ENCODE measurements at places on chromosomes 5 and 9.
A peak's percentile ranks its signal among the peaks of the same experiment; 100 is the strongest.

GRCh38 chr5:178994580-178995340 lies at the start of gene GRM6:
TSS of gene GRM6 (minus strand) at chr5:178995320. CDS start at chr5:178994944, 376 bp downstream.
- DNase-seq, result no peak

DNA sequence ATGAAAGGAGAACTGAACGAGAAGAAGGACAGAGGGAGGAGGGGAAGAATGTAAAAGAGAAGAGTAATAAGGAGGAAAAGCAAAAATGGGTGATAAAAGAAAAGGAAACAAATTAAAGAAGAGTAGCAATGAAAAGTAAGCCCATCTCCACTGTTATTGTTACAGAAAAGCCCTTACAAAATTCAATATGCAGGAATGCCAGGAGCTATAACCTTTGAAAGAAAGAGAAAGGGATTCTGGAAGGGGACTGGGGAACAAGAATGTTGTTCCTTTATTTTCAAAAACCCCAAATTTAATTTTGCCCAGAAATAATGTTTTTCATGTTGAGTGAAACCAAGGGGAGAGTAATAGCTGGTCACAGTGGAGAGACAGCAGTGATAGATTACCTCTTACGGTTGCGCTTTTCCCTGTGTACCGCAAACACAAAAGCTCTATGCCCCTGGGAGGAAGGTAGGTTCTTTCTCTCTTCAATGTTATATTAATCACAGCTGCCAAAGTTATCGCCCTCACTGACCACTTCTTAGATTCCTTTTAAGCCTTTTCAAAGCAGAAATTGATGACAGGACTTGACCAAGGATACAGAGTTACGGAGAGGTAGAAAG lies 86.7 kb downstream of the BRINP1 start:
- no peak for DNase-seq

DNA sequence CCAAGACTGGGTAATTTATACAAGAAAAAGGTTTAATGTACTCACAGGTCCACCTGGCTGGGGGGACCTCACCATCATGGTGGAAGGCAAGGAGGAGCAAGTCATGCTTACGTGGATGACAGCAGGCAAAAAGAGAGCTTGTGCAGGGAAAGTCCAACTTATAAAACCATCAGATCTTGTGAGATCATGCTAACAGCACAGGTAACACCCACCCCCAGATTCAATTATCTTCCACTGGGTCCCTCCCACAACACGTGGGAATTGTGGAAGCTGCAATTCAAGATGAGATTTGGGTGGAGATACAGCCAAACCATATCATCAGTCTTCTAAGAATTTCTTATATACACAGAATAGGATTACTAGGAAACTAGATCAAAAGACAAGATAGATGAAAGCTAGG lies 555.6 kb downstream of the PRR16 start:
- DNase-seq, result no peak

- DNase-seq, result no peak
These were observed 213.3 kb downstream of the CDK5RAP2 start for GRCh38 chr9:120366644-120367019.

- DNase-seq, result no peak
These were observed 86.9 kb downstream of the NR6A1 start for GRCh38 chr9:124684169-124684568.

DNA sequence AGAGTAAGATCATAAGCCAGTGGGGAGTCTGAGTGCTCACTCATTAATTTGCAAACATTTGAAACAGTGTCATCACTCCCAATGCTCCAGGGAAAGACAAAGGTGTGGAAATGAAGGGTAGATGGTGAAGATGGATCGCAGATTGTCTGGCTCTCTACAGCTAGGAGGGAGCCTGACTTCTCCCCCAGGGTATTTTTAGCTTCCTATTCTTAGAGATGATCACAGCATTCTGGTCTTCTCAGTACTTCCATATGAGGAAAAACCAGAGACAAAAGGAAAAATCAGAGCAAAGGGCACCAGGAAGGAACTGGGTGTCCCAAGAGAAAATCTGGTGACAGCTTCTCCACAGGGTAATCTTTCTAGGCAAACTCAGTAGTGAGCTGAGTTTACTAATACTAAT lies 401.9 kb upstream of the GRIA1 start:
- DNase-seq, result no peak

- DNase-seq, result peak; percentile 33
These were observed 441.8 kb upstream of the TLE4 start for GRCh38 chr9:79129865-79130480.

- DNase-seq, result no peak
These were observed 82.6 kb upstream of the COL5A1 start for GRCh38 chr9:134559013-134559412.

DNA sequence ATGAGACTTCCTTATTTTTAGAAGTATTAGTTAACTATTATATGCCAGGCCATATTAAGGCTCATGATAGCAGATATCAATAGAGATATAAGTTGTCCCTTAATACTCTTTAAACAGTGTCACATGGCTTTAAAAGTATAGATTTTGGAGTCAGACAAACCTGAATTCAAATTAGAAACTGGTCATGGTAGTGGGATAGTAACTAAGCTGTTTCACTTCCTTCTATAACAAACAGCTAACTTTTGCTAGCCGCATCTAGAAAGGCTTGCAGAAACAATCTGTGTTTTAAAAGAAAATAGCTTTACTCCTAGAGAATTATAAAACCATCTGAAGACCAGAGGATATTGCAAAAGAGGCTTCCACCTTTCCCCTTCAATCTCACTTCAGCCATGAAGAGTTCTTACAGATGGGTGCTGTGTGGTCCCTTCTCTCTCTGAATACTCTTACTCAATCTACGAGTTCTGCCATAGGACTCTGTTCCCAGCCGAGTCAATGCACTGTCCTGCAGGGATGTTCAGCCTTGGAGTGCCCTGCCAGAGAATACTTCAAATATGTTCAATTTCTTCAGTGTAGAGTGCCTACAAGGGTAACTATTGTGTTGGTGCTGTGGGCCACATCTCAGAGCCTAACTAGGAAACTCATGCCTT lies 810.2 kb downstream of the EFNA5 start:
- DNase-seq, result no peak

DNA sequence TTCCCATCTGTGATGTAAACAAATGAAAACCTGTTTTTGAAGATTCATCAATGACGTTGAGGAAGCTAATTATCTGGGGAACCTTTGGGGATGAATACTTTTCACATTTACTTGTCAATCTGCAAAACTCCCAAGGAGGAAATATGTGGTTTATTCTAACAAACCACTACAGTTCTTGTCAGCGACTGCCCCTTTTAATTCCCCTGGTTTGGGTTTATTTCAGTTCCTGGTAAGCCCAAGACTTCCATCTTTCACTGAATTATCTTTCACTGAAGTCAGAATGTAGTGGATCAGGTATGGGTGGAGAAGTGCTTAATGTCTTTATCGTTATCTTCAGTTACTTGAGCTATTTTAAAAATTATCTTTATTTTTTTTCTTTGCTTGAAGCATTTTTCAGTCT lies 40.2 kb downstream of the TLR4 start:
- DNase-seq, result no peak

- DNase-seq, result no peak
These were observed 104.7 kb downstream of the GPR21 start for GRCh38 chr9:123138163-123138562.

GRCh38 chr5:136051486-136052220 lies 22.9 kb downstream of the TGFBI start:
- no peak for DNase-seq

DNA sequence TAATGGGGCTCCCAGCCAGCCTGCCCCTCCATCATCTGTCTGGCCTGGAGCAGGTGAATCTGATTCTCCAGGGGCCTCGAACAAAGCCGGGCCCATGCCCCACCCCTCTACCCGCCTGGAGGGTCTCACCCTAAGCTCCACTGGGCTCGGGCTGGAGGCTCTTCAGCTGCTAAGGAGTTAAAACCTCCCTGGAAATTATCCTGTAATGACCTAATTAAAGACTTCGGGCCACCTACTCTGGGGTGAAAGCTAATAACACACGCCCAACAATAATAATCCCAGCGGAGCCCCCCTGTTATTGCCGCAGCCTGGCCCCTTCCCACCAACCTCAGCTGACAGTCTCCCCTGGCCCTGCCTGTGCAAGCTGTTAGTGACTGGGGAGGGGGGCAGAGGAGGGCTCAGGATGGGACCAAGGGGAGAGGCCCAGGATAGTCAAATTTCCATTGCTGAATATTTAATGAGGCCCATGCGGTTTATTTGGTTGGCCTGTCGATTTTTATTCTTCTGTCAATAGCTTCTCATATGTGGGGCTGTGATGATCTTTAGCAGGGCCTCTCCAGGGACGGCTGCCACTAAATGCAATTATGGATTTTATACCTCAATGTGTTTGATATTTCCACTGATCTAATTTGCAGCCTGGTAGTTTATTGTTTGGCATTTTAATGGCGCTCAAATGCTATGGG lies 25.7 kb downstream of the LMX1B start:
- no peak for DNase-seq

GRCh38 chr5:107294211-107294550 lies 376.6 kb downstream of the EFNA5 start:
- DNase-seq, result no peak

DNA sequence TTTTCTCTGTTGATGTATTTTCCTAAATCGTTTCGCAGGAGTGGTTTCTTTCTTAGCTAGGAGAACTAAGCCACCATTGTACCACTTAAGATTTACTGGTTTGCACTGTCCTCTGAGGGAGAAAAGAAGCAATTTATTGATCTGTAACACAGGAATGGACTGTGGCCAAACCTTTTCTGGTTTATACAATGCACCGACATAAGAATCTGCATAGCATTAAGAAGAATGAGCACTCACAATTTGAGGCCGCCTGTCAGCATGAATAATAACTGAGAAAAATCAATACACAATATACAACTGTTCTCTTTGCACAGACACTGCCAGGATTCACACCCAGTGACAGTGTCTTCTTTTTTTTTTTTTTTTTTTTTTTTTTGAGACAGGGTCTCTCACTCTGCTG lies 168.6 kb upstream of the DMRT1 start:
- DNase-seq, result no peak

DNA sequence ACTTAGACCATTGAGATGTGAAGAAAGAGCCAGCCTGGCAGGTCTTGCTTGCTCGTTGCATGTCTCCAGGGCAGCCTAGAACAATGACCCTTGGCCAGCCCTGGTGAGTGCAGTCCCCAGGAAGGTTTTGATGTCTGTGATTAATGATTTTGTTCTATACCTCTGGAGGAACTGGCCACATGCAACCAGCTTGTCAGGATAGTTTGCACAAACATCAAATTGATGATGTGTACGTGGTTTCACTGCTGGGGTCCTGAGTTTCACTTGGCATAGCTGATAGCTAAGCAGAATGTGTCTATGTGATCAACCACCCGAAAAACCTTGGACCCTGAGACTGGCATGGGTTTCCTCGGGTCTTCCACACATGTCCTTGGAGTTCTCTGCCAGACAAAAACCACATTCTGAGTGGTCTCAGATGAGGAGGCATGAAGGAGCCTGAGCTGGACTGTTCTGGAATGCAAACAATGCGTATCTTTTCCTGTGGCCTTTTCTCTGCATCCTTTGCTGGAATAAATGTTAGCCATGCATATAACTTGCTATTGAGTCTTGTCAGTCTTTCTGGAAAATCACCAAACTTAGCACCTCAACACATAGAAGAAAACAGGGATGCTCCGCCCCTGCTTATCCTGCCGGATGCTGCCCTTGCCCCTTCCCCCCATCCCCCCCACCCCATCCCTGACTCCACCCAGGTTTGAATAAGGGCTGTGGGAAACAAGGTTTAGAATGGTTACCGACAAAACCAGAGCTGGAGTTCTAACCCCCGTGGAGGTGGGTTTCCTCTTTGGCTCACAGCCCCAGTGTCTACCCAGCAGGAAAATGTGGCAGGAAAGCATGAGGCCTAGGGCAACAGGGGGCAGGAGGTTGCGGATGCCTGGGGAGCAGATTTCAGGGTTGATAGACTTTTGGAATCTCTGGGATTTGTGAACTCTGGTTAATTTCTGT lies 50.1 kb upstream of the ANKRD33B start:
- no peak for DNase-seq

DNA sequence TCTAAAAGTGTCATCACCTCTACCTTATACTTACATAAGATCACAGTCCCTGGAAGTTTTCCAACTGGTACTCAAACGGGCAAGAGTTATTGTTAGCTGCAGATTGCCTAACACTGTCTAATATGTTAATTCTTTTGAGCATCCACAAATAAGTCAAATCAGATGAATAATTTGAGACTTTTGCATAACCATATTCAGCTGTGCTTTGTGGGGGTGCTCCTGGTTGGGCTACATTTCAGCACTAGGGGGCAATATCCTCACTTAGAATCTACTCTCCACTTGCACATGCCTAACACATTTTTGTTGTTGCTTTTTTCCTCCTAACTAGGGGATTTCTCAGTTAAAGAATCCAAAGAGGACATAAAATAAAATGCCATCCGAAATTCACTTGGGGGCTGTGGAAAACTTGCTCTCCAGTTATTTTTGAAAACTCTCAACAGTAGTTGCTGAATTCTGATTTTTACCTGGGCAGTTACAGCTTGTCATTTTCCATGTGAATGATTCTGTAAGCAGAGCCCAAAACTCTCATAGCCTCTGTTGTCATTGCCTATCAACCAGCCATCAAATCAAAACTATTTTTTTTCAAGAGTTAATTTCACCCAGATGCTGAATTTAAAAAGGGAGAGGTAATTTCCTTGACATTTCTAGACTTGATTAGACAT lies 71.5 kb downstream of the TRIM36 start:
- DNase-seq, result peak; percentile 59

DNA sequence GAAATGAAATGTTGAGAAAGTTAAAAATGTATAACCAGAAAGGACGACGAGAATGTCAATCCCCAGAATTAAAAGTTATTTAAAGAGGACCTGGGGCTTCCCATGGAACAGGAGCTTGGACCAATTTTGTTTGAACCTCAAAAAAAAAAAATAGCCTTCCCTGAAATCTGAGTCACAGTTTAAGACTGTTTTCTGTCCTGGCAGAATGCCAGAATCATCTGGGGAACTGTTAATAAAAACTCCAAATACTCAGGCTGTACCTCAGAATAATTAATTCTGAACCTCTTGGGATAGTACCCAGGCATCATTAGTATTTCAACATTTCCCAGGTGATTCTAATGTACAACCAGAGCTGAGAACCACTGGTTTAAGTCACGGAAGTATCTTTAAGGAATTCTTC lies 102.2 kb upstream of the SLCO6A1 start:
- no peak for DNase-seq

GRCh38 chr9:137406876-137407589 lies 15.9 kb downstream of the EXD3 start:
- DNase-seq, result no peak

DNA sequence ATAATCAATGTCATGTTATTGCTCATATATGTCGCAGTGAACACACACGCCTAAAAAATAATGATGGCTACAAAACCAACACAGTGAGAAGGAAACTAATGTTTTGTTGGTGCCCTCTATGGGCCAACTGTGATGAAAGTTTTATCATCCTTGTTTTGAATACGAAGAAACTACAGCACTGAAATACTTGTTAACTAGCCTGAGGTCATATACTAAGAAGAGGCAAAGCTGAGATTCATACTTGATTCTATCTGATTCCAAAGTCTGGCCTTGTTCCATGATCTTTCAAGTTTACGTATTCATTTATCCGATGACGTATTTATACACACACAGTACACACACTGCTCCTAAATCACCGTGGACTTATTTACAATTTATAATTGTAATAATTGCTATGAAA lies 16.1 kb upstream of the DRD1 start:
- no peak for DNase-seq
